Muscle of back (tissue), 13 donors: ENCODE measurements at places on chromosomes 12 and 14.

GRCh38 chr12:83904175-83904574, 1008.4 kb downstream of the SLC6A15 start:
- DNase-seq, result no peak

DNA sequence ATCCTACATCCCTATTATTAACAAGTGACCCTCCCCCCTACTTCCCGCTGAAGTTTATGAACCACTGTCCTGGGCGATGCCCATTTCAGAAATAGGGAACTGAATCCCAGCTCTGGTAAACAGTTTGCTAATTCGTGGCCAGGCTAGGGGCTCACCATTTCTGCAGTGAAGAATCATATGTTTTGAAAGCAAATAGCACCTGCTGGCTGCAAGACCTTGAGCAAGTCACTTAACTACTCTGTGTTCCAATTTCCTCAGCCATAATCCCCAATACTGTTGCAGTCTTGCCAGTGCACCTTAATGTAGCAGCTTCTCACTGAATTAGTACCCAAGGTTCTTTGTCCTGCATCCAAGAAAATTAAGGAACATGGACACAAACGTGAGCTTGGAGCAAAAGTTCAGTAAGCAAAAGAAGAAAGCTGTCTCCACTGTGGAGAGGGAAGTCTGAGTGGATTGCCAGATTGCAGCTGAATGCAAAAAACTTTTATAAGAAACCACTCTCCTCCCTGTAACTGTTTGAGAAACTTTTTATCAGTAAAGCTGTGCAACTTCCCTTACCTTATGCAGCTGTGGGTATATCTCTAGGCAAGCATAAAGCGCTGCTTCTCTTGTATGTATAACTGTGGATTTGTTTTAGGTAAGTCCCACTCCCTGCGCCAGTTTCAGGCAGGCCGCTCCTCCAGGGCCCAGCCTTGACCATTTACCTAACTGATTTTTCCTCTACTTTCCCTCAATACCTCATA, 824 bp downstream of the OAS1 start:
- DNase-seq, result no peak

- DNase-seq, result no peak
Measured at GRCh38 chr12:72505227-72505626, 233.1 kb downstream of the TRHDE start.

GRCh38 chr12:124438437-124439056, 128.9 kb downstream of the NCOR2 start:
- no peak for DNase-seq

DNA sequence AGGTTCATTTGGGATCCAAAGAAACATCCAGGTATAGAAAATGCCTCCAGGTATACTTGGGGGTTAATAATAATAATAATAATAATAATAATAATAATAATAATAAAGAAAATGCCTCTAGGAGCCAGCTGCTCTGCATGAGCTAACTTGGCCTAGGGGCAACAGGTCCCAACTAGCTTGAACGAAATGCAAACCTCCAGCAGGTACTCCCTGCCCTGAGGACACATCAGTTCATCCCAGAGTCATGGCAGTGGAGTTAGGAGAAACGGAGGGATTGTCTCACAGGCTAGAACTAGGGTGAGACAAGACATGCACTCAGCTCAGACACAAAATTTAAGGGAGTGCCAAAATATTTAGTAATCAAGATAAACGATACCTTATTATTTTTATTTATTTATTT, 12.5 kb upstream of the TMEM229B start:
- no peak for DNase-seq

DNA sequence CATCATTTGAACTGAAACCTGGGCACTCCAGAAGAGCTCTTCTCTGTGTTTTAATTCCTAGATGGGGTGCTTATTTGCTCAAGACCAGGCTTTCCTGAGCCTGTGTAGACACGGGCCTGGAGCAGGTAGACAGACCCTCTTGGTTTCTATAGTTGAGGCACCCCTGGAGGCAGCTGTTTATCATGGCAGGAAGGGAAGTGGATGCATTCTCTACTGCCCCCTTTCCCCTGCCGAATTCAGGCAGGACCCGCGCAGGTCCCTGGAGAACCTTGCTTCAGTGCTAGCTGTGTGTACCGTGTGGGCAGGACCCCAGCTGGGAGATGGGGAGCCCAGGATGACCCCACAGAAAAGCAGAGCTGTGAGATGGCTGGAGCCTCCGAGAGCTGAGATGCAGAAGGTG, 6.0 kb downstream of the CACNA1C start:
- no peak for DNase-seq

DNA sequence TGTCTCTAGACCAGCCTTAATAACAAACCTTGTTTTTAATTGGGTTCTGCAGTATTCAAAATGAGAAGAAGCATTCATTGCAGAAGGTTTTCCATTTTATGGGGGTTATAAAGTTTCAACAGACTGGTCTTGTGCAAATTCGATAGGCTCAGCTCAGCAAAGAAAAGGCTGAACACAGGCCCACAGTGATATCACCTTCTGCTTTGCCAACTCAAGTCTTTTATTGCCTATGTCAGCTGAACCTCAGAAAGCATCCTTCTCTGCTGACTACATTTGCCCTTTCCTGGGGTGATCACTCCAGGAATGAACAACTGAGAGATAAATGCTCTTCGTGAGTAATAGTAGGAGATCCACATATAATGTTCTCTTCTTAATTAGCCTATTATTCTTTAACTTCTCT, 134.5 kb upstream of the CCDC175 start:
- DNase-seq, result no peak

DNA sequence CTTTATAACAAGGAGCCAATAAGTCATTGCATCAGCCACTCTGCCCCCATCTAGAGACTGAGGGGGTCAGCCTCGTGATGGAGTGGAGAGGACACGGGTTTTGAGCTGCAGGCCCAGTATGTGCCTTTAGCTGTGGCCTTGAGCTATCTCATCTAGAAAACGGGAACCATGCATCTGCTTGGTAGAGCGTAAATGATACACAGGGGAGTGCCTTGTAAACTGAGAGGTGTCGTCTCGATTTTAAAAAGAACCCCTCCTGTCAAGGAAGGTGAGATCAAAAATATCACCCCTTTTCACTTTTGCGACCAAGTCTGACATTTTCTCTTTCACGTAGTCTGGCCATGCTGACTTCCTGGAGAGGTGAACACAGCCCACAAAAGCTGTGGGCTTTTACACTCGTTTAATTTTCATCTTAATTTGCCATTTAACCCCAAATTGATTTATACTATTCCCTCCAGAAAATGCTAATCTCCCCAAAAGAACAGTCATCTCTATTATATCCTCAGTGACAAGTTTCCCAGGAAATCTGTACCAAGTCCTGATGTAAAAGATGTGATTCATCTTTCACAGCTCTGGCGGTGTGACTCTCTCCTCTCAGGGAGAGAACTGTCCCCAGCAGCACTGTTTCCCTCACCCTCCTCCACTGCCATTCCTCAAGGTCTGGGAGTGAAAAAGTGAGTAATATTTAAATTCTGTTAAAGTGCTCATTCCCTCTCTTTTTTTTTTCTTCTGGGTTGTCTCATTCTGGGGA, 30.6 kb downstream of the VCPKMT start:
- no peak for DNase-seq

DNA sequence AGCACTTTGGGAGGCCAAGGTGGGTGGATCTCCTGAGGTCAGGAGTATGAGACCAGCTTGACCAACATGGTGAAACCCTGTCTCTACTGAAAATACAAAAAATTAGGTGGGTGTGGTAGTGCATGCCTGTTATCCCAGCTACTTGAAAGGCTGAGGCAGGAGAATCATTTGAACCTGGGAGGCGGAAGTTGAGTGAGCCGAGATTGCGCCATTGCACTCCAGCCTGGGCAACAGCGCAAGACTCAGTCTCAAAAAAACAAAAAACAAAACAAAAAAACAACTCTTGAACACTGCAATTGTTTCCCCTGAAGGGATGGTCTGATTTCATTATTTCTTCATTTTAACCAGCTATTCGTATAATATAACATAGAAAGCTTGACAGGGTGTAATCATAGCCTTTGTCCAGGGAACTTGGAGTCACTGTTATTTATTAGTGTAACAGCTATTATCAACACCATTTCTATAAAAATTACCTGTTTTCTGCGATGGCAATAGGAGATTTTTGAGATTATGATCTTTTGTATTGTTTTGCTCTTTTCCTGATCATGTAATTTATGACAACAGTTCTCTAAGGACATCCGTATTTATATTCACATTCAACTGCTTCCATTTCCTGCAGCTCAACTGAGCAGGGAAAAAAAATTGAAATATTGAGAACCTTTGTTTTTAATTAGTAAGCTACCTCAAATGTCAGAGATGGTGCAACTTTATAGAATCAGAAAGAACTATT, 94.7 kb downstream of the DIP2B start:
- DNase-seq, result no peak

GRCh38 chr12:130701402-130701744, 14.7 kb downstream of the RIMBP2 start:
- no peak for DNase-seq

DNA sequence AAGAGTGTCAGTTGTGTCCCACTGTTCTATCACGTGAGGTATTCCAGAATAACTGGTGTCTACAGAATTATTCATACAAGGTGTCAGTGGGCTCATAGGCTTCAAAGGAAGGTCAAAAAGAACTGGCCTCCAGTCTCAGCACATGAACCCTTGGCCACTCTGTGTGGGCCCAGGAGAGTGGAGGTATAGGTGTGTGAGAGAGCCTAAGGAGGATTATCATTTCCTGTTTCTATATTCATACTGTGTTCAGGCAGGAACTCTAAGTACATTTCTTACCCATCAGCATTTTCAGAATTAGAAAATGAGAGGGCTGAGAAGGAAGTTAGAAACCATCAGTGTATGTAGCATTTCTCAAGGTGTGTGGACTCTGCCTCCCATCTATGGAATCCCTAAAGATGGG, 87.0 kb downstream of the BTG1 start:
- no peak for DNase-seq

DNA sequence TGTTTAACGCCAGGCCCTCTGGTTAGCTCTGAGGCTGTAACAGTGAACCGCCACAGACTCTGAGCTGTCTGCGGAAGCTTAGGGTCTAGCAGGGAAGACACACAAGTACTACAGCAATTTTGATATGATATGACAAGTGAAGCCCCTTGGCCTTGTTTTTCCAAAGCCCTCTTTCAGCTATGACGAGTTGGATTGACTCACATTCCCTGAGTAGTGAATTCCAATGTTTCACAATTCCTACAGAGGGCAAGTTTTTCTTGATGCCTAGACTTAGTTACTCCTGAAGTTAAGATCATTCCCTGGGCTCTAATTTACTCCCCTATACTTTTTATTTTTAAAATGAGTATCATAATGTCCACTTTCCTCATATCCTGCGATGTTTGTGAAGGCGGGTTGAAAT, 53.3 kb upstream of the CISTR start:
- DNase-seq, result no peak

DNA sequence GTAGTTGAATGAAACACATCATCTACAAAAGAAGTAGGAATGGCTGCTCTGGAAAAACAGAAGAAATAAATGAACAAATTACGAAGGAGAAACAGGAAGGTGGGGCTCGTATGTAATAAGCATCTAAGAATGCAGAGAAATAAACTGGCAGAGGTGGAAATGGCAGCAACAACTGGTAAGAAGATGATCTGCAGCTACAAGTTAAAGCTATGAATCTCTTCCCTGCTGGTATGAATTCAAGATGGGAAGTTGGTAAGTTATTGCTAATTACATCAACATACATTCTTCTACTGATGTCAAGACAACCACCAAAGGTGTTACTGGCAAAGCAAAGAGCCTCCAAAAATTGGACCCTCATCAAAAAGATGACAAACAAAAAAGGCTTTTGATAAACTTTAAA, 59.8 kb downstream of the HECTD4 start:
- no peak for DNase-seq

GRCh38 chr14:21498540-21499526, 12.3 kb downstream of the METTL3 start:
- peak; percentile 17 for DNase-seq

- peak; percentile 98 for DNase-seq
Measured at GRCh38 chr14:51547260-51547659, 104.5 kb upstream of the FRMD6 start.

- peak; percentile 54 for DNase-seq
Measured at GRCh38 chr12:3752741-3753486, at the start of gene CRACR2A. CRACR2A (minus strand) TSS chr12:3753109; CDS start chr12:3696999, 56,110 bp downstream.

DNA sequence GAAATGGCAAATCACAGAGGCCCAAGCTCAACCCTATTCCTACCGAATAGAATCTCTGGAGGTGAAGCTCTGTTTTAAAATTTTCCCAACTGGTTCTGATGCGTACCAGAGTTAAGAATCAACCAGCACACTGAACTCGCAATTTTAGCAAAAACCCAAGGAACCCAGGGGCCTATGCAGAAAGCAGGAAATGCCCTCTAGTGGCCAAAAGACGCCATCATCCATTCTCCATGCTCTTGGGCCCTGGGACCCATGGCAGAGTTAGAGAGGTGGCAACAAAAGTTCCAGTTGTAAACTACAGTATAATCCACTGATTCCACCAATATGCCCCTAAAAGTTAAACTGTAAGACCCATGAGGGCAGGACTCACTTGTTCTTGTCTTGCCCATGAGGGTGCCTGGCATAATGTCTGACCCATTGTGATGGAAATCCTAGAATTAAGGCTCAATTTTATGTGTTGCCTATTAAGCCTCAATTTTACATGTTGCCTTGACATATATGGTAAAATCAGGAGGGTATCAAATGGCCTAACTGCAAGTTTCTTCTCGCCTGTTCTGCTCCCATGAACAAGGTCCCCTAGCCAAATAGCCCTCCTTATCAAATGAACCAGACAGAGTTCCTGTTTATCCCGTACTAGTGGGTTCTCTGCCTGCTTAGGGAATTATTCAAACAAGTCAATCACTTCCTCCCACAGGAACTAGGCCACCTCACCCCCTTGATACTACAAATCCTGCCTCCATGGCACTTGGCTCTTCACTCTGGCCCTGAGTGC, 137.5 kb upstream of the CPM start:
- DNase-seq, result peak; percentile 76

DNA sequence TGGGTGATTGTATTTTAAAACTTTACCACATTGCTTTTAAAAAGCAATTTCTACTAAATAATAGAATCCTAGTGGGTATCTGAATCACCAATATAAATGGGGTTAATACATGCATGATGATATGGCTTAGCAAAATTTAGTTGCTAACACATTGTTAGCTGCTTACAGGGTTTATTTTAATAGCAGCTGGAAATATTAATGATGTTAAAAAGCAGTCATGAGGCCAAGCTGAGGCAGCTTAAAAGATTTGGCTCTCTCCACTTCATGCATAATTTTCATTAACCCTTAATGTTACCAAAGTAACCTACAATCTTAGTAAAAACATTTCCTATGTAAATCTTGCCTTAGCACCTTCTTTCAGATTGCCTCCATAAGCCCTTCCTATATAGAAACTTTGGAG, 49.2 kb upstream of the CNOT2 start:
- DNase-seq, result no peak

DNA sequence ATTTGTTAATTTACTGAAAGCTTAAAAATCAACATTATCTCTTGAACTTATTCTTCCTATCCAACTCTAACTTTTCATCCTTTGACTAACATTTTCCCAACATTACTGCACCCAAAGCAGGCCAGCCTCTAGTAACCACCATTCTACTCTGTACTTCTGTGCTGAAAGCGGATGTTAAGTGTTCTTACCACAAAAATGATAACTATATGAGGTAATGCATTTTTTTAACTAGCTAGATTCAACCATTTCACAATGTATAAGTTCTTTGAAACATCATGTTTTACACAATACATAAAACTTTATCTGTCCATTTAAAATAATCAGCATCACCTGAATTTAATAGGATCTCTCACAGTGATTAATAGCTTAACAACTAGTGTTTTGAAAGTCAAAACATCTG, 468.5 kb upstream of the MGAT4C start:
- no peak for DNase-seq
